ENCODE measurements at places on chromosomes 7 and 10.

DNA sequence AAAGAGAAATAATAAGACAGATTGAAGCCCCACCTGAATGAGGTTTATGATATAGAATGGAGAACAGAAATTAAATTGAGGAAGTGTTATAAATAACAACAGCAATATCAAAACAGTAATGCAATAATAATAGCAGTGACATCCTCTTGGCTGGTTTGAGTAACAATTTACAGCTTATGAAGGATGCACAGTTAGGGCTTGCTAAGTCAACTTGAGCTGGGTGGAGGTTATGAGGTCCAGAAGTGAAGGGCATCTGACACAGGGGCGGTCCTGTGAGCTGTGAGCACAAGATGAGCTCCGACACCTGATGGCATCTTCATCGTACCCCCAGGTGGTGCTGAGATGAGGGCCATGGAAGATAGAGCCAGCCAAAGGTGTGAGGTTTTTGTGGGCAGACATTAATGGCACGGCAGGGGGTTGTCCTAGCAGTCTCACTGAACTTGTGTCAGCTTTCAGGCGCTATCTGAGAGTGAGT, 30.5 kb downstream of the ARHGAP22 start:
- DNase-seq, result no peak

GRCh38 chr10:65194555-65194954, 1673.4 kb downstream of the REEP3 start:
- DNase-seq, result no peak

DNA sequence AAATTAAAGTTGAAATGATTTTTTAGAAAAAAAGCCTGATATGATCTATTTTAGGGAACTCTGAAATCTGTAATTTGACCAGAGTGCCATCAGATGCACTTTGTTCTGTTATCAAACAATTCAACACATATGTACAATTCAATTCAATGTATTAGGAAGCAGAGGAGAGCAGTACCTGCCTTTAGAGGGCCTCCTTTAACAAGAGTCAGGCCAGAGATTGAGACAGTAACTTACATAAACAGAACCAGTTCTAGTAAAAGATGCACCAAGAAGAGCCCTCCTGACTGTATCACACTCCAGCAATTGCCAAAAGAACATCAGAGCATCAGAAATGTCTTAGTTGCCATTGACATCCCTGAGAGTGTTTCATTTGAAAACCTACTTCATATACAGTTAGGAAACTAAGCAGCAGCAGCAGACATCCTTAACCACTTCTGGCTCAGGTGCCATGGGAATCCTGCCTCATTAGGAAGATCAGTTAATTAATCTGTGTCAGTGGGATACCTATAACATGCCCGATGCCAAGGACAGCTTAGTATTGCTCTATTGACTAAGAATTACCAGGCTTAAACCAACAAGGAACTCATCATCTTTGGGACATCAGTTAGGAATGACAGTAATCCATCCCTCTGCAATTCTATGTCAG, 1222.6 kb upstream of the LRRN3 start:
- no peak for DNase-seq

GRCh38 chr10:79055100-79055782, 13.5 kb upstream of the ZMIZ1 start:
- DNase-seq, result no peak

GRCh38 chr10:119543814-119544642, 1.5 kb upstream of the RGS10 start:
- no peak for DNase-seq

DNA sequence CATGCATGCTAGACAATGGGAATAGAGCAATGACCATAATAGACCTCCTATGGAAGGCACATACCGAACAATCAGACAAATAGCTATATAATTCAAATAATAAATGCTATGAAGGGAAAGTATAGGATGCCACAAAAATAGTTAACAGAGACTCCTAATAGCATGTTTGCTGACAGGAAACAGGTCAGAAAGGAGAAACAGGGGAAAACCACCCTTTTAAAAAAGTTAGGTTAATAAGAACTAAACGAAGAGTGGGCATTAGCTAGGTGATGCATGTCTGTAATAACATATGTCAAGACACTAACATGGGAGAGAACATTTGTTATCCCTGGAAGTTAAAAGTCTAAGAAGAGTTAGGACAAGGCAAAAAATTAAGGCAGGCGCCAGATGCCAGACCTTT, 58.9 kb downstream of the ABI1 start:
- no peak for DNase-seq

GRCh38 chr7:149669121-149669818, 104.1 kb downstream of the ZNF467 start:
- DNase-seq, result no peak
